ENCODE measurements at places on chromosomes 11 and 22. TPM values are rescaled to one million over a fixed set of nuclear protein-coding genes. Genes with fewer than 3 reads are reported as not detected.

The OR10A2 gene
- not detected for total RNA-seq

The OR2AT4 gene
- not detected for total RNA-seq

- no peak for ATAC-seq
Measured at GRCh38 chr11:125165843-125166763, 1.6 kb downstream of the PKNOX2 start.

DNA sequence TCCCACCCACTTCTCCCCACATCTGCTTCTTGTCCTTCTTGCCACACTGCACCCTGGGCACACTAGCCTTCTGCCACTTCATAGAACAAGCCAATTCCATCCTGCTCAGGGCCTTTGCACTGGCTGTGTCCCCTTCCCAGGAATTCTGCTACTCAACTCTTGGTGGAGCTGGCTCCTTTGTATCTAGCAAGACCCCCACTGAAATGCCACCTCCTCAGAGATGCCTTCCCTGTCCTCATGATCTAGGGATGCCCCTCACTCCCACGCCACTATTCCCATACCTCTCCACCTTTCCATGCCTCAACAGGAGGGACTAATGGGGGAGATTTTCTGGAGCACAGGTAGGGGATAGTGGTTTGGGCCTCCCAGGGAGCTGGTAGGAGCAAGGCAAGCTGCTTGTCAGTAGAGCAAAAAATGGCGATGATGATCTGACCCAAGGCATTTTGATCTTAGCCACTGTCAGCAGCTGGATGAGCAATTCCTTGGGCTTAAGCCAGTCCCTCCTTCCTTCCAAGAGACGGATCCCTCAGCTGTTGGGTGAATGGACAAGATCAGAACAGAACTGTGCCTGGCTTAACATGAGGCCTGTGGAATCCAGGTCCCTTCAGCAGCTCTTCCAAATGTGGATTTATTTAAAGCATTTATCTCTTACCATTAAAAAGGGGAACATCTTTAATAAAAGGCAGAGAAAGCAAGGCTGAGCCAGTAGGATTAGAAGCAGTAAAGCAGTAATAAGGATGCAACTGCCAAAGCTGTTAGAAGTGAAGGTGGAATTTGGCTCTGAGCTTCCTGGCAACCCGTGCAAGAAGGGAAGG, 4.0 kb upstream of the PRDM11 start:
- ATAC-seq: no peak

GRCh38 chr11:106159836-106160235, 82.4 kb downstream of the AASDHPPT start:
- ATAC-seq: no peak

GRCh38 chr22:29089507-29089906, 16.7 kb downstream of the KREMEN1 start:
- ATAC-seq: no peak

- ATAC-seq: no peak
Measured at GRCh38 chr11:27184458-27185312, 144.1 kb downstream of the BBOX1 start.

The OR52N4 gene
- total RNA-seq: 1.8 TPM

- no peak for ATAC-seq
Measured at GRCh38 chr11:47348859-47349258, 3.6 kb downstream of the MYBPC3 start.

Data from activated T-helper 17 cell treated with anti-CD3 and anti-CD28 coated beads, Interleukin-2, amount 50 U/mL, for 72 hours (primary cell).